ENCODE measurements at places on chromosomes 2 and 18.

- no peak for DNase-seq
- H3K27me3 ChIP-seq = no peaks in the 10 kb centered on the region
- H3K27ac ChIP-seq = no peak overlapping the region
- H3K4me1 ChIP-seq = no peaks in the 10 kb centered on the region
- H3K4me3 ChIP-seq = no peak overlapping the region
- no peaks in the 10 kb centered on the region for H3K36me3 ChIP-seq
Observed at GRCh38 chr18:434410-434809, 66.1 kb downstream of the COLEC12 start.

- DNase-seq = no peak
- no peaks in the 10 kb centered on the region for H3K36me3 ChIP-seq
- H3K4me3 ChIP-seq = peak overlapping the region; percentile 44
- H3K27ac ChIP-seq = no peak overlapping the region
Observed at GRCh38 chr18:23690505-23691068, 1.3 kb downstream of the LAMA3 start.

- no peak overlapping the region for H3K4me3 ChIP-seq
- H3K36me3 ChIP-seq = no peaks in the 10 kb centered on the region
- DNase-seq = no peak
- H3K27me3 ChIP-seq = no peaks in the 10 kb centered on the region
Observed at GRCh38 chr2:120951693-120952092, 216.0 kb downstream of the GLI2 start.

DNA sequence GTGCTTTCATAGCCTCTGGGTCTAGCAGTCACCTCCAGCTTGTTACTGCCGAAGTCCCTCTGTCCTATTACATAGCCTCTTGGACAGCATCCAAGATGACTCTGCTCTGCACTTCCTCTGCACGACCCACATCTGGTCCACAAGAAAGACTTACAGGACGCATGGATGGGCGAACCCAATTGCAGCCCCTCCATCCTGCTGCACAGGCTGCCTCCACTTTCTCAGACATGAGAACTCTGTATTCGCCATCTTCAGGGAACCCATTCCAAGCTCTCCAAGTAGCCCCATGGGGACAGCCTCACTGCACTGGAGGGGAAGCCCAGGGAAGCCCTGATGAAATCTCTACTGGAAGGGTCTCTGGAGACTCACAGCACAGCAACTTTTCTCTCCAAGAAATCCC lies 172.1 kb downstream of the GFPT1 start:
- no peak overlapping the region for H3K27ac ChIP-seq
- no peak for DNase-seq
- H3K4me3 ChIP-seq = no peak overlapping the region
- no peaks in the 10 kb centered on the region for H3K4me1 ChIP-seq
- H3K27me3 ChIP-seq = no peaks in the 10 kb centered on the region
- no peaks in the 10 kb centered on the region for H3K36me3 ChIP-seq

GRCh38 chr2:5914811-5915611 lies 222.8 kb downstream of the SOX11 start:
- no peaks in the 10 kb centered on the region for H3K4me1 ChIP-seq
- H3K27me3 ChIP-seq = no peaks in the 10 kb centered on the region
- no peak overlapping the region for H3K27ac ChIP-seq

DNA sequence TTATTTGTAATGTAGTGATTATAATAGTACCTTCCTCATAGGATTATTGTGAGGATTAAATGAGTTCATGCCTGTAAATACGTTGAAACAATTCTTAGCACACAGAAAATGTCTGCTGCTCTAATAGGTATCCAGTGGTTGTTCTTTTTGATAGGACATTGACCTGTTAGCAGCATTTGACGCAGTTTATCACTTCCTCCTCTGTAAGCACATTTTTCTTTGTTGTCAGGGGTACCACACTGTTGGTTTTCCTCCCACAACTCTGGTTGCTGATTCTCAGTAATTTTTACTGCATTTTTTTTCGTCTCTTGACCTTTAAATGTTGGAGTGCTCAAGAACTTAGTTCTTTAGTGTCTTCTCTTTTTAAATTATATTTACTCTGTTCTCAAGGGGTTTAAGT lies 15.4 kb downstream of the PPM1B start:
- DNase-seq = no peak
- H3K4me3 ChIP-seq = no peak overlapping the region
- no peaks in the 10 kb centered on the region for H3K27me3 ChIP-seq
- H3K36me3 ChIP-seq = no peaks in the 10 kb centered on the region

GRCh38 chr2:81304154-81304830 lies 999.7 kb upstream of the LRRTM1 start:
- no peak for DNase-seq
- no peaks in the 10 kb centered on the region for H3K36me3 ChIP-seq
- H3K27me3 ChIP-seq = no peaks in the 10 kb centered on the region
- no peak overlapping the region for H3K4me3 ChIP-seq
- H3K27ac ChIP-seq = no peak overlapping the region

DNA sequence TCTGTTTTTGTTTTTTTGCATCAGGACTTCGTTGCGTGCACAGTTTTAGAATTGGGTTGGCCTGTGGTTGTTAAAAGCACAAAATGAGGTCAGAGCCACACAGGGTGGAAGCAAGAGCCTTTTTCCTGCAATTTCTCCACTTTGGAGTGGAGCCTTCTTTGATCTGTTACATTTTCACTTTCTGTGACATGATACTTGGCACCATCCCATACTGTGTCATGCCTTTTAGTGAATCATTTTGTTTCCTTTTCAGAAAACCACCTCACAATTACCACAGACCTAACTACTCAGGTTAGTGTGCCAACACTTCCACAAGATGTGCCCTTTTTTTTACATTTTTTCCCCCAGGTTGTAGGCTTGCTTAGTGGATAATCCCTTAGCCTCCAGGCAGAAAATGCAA lies 32.5 kb downstream of the MERTK start:
- H3K4me3 ChIP-seq = no peak overlapping the region
- no peaks in the 10 kb centered on the region for H3K36me3 ChIP-seq
- DNase-seq = no peak
- peaks cover 5% of the 10 kb centered on the region for H3K4me1 ChIP-seq
- H3K27me3 ChIP-seq = no peaks in the 10 kb centered on the region

- H3K36me3 ChIP-seq = no peaks in the 10 kb centered on the region
- no peak overlapping the region for H3K27ac ChIP-seq
- no peak overlapping the region for H3K4me3 ChIP-seq
Observed at GRCh38 chr2:67950919-67951318, 111.9 kb downstream of the C1D start.

DNA sequence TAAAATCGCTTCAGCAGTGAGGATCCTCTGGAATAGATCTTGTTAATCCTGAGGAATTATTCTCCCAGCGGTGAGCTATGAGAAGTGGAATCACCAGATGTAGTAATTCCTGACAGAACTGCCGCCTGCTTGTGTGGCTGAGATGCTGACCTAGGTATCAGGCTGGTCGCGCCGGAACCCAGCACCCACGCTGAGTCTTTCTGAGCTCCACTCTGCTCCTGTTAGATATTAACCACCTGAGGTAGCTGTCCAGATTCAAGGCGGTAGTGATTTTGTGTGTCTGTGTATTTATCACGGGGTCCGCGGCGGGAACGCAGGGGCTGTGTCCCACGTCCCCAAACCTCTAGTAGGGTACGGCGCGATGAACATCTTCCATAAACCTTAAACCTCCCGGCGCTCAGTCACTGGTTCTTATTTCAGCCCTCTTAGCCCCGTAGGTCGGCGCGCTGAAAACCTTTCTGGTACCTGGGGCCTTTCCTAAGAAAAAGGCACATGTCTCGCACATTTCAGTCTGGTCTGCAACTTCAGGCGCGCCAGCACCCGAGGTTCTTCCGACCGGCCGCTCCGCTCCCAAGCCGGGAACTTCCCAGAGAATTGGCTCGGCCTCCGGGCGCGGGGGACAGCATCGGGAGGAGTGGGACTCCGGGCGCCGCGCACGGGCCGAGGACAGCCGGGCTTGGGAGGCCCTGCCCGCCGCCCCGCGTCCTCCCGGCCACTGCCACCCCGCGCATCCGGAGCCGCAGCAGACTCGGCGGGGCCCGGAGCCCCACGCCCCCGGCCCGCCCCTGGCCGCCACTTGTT lies 542 bp upstream of the CNNM3 start:
- no peak for DNase-seq
- peak overlapping the region; percentile 82 for H3K4me3 ChIP-seq
- H3K4me1 ChIP-seq = peaks cover 8% of the 10 kb centered on the region

GRCh38 chr2:142562900-142563299 lies 314.6 kb upstream of the KYNU start:
- no peaks in the 10 kb centered on the region for H3K27me3 ChIP-seq
- H3K4me1 ChIP-seq = no peaks in the 10 kb centered on the region
- DNase-seq = no peak
- no peak overlapping the region for H3K4me3 ChIP-seq
- no peak overlapping the region for H3K27ac ChIP-seq

DNA sequence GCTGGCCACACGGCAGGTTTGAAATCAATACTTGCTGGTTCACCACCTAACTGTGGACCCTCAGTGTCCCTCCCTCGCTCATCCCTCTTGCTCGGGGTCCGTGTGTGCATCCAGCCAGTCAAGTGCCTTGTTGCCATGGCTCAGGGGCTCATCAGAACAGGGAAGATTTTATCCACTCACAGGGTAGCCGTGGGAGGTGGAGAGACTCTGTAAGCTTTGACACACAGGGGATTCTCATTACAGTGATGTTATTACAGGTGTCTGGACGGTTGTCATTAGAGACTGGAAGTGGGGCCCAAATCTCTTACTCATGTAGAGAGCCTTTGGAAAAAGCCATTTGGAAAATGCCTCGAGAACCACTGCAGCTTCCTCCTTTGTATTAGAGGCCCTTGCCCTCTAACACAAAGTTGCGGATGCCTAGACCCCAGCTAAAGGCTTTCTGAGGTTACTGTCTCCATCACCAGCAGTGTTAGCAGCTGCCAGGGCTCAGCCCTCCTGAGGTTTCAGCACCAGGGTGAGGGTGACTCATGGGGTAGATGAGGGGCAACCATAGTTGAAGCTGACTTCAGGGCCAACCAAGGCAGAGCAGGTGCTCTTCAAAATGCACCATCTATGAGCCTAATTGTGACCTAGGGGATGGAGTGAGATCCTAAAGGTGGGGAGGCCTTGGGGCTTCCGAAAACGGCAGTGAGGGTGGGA lies 195.6 kb downstream of the CLIP4 start:
- H3K36me3 ChIP-seq = no peaks in the 10 kb centered on the region
- DNase-seq = no peak

DNA sequence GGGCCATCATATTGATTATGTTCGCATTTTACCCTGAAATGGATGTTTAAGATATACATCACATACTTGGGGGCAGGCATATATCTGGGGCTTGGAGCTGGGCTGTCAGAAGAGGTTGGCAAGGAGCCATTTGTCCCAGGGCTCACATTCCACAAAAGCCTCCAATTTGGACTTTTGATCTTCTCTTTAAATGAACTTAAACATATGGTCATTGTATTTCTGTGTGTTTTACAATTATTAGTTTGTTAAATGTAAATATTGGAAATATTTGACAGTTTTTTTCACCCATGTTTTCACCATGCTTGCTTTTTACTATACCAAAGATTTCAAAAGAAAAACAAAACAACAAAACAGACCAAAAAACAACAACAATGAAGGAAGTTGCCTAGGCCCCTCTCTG lies 165.8 kb upstream of the MEIS1 start:
- no peaks in the 10 kb centered on the region for H3K4me1 ChIP-seq
- H3K36me3 ChIP-seq = no peaks in the 10 kb centered on the region
- no peak overlapping the region for H3K27ac ChIP-seq
- H3K27me3 ChIP-seq = no peaks in the 10 kb centered on the region
- no peak overlapping the region for H3K4me3 ChIP-seq

GRCh38 chr2:7280790-7281189 lies 363.6 kb downstream of the RNF144A start:
- no peaks in the 10 kb centered on the region for H3K36me3 ChIP-seq
- no peak overlapping the region for H3K4me3 ChIP-seq
- H3K4me1 ChIP-seq = no peaks in the 10 kb centered on the region

DNA sequence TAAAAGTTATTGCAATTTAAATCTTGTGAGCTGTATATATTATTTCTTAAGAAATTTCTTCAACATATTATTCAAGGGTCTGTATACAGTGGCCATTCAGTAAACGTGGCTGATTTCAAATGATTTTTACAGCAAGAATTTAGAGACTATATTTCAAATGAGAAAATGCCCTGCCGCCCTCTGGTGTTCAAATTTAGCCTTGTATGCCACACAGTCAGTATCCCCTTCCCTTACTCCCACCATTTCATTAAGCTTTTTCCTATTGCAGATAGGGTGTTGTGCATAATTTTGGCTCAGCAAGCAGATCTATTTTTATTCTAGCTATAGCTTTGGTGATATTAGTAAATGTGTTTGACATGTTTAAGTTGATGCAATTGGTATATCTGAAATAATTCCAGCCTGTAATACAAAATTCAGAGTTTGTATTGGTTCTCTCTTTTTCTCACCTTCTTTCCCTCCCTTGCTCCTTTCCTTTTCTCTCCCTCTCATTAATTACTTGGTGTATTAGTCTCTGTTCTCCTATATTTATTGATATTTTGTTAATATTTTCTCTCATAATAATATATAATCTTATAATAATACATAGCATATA lies 22.8 kb upstream of the SCN7A start:
- H3K27ac ChIP-seq = no peak overlapping the region
- no peaks in the 10 kb centered on the region for H3K4me1 ChIP-seq
- H3K27me3 ChIP-seq = no peaks in the 10 kb centered on the region
- H3K36me3 ChIP-seq = no peaks in the 10 kb centered on the region

GRCh38 chr2:224749136-224749535 lies 33.0 kb upstream of the CCDC195 start:
- no peak for DNase-seq
- H3K36me3 ChIP-seq = no peaks in the 10 kb centered on the region
- H3K4me1 ChIP-seq = no peaks in the 10 kb centered on the region
- H3K27me3 ChIP-seq = no peaks in the 10 kb centered on the region
- H3K27ac ChIP-seq = no peak overlapping the region

GRCh38 chr2:6236317-6236716 lies 544.1 kb downstream of the SOX11 start:
- no peaks in the 10 kb centered on the region for H3K27me3 ChIP-seq
- no peaks in the 10 kb centered on the region for H3K36me3 ChIP-seq
- DNase-seq = no peak

- no peaks in the 10 kb centered on the region for H3K27me3 ChIP-seq
- no peak overlapping the region for H3K4me3 ChIP-seq
- no peak for DNase-seq
- peaks cover 32% of the 10 kb centered on the region for H3K4me1 ChIP-seq
Observed at GRCh38 chr18:903701-904100, 970 bp upstream of the ADCYAP1 start.

DNA sequence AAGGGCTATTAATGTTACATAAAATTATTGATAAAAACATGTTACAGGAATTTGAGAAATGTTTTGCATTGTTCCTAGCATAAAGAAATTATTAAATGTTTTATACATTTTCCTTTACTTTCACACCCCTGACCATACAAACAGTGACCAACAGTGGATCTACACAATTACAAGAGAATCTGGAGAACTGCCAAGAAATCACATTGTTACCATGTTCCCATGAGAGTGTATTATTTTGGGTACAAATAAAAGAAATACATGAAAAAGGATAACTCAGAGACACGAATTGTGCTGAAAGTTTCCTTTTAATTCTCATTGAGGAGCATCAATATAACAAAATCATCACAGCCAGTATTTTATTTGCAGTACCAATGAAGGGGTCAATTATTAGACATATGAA lies 150.1 kb downstream of the WDPCP start:
- H3K4me3 ChIP-seq = no peak overlapping the region
- no peak overlapping the region for H3K27ac ChIP-seq
- no peaks in the 10 kb centered on the region for H3K36me3 ChIP-seq
- no peaks in the 10 kb centered on the region for H3K27me3 ChIP-seq
- no peaks in the 10 kb centered on the region for H3K4me1 ChIP-seq
